ENCODE measurements at places on chromosomes 11 and 22.

- DNase-seq = no peak
Measured at GRCh38 chr11:134956450-134957210, 544.6 kb upstream of the B3GAT1 start.

GRCh38 chr11:7268758-7269157 is 17.1 kb downstream of the SYT9 start:
- no peak for DNase-seq

GRCh38 chr11:64314146-64314804 is 3.1 kb downstream of the TRMT112 start:
- peak; percentile 62 for DNase-seq

DNA sequence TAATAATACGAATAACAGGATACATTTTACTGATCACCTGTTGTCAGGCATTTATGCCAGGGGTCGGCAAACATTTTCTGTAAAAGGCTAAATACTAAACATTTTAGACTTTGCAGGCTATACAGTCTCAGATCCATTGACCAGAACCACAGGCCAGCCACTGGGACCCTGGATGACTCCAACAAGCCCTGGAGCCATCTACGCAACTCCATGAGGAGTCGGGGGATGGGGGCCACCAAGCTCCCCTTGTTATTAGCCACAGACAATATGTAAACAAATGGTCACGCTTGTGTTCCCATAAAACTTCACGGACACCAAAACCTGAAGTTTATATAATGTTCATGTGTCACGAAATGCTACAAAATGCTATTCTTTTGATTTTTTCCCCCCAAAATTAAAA is 54.4 kb upstream of the EMID1 start:
- DNase-seq = no peak

DNA sequence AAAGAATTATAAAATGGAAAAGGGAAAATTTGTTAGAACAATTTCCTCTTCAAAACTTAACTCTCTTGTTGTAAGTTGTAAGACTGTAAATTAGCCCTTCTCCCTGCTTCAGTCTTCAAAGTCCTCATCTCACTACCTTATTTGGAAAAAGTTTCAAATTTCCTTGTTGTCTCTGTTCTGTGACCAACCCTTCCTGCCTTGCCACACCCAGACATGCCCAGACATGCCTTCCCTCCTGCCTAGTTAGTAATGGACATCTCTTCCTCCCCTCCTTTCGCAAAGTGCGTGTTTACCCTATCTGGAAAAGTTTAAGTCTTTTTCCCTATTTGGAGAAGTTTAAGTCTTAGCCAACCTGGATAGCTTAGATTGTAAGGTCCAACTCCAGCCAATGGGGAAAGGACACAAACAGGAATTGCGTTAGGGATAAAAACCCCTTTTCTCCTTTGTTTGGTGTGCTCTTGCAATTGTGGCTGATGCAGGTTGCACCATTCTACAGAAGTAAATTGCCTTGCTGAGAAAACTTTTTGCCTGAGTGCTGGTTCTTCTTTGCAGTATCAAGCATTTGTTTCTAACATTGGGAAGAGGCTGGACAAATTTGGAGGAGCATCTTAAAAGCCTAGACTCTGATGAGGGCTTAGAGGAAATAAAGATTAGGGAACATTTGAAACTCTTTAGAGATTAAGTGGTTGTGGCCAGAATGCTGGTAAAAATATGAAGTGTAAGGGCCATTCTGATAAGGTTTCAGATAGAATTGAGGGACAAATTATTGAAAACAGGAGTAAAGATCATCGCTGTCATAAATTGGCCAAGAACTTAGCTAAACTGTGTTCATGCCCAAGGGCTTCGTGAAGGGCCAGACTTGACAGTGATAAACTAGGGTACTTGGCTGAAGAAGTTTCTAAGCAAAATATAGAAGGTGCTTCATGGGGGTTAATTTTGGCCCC is 15.4 kb downstream of the OR52K2 start:
- DNase-seq = no peak

GRCh38 chr11:59206635-59207034 is 6.1 kb downstream of the MPEG1 start:
- peak; percentile 57 for DNase-seq
